CD4-positive, CD25-positive, alpha-beta regulatory T cell (primary cell): ENCODE measurements at places on chromosomes 11 and 22. TPM values are rescaled to one million over a fixed set of nuclear protein-coding genes. Genes with fewer than 3 reads are reported as not detected.

- H3K36me3 ChIP-seq: no peaks in the 10 kb centered on the region
- no peak for DNase-seq
- no peaks in the 10 kb centered on the region for H3K4me1 ChIP-seq
- H3K4me3 ChIP-seq: no peak overlapping the region
Observed at GRCh38 chr22:46139895-46140350, 10.4 kb upstream of the PPARA start.

OR52N2 gene
- total RNA-seq: not detected

DEFB108B gene
- not detected for total RNA-seq

GRCh38 chr11:31844351-31844750 lies 33.2 kb upstream of the PAX6 start:
- no peak overlapping the region for H3K27ac ChIP-seq
- H3K4me3 ChIP-seq: no peak overlapping the region

- H3K27me3 ChIP-seq: no peaks in the 10 kb centered on the region
- no peaks in the 10 kb centered on the region for H3K4me1 ChIP-seq
- no peak overlapping the region for H3K27ac ChIP-seq
- no peak for DNase-seq
Observed at GRCh38 chr11:5071799-5072198, 2.4 kb downstream of the OR52E1 start.

TYMP gene
- 46.9 TPM for total RNA-seq

- no peaks in the 10 kb centered on the region for H3K27me3 ChIP-seq
- H3K27ac ChIP-seq: no peak overlapping the region
- H3K4me1 ChIP-seq: no peaks in the 10 kb centered on the region
Observed at GRCh38 chr11:80532633-80533232, 1091.9 kb upstream of the TENM4 start.

UBE2L6 gene
- total RNA-seq: 103 TPM

APOA4 gene
- not detected for total RNA-seq

DNA sequence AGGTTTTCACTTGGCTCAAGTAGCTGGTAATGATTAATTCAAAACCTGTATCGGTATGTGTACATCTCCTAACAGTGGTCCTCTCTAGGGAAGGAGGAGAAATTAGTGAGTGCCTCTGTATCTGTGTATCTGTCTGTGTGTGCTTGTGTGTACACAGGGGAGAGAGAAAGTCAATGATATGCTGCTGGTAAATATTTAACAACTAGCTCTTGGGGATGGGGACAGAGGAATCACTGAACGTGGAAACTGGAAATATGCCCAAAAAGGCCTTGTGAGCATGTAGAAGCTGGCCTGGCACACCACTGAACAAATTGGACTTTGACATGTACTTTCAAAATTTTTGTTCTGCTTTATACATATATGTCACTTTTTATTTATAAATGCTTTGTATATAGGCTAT lies 214.0 kb upstream of the SYN3 start:
- DNase-seq: no peak
- no peak overlapping the region for H3K4me3 ChIP-seq
- H3K27ac ChIP-seq: no peak overlapping the region
- H3K4me1 ChIP-seq: no peaks in the 10 kb centered on the region
- no peaks in the 10 kb centered on the region for H3K36me3 ChIP-seq
- no peaks in the 10 kb centered on the region for H3K27me3 ChIP-seq

HSPB2 gene
- not detected for total RNA-seq

- H3K27ac ChIP-seq: no peak overlapping the region
- no peaks in the 10 kb centered on the region for H3K4me1 ChIP-seq
- no peak for DNase-seq
- H3K4me3 ChIP-seq: no peak overlapping the region
Observed at GRCh38 chr11:101860696-101861427, 53.9 kb upstream of the CEP126 start.

- no peak overlapping the region for H3K4me3 ChIP-seq
- no peaks in the 10 kb centered on the region for H3K27me3 ChIP-seq
- no peak for DNase-seq
Observed at GRCh38 chr11:71266114-71266833, 13.9 kb upstream of the SHANK2 start.

DNA sequence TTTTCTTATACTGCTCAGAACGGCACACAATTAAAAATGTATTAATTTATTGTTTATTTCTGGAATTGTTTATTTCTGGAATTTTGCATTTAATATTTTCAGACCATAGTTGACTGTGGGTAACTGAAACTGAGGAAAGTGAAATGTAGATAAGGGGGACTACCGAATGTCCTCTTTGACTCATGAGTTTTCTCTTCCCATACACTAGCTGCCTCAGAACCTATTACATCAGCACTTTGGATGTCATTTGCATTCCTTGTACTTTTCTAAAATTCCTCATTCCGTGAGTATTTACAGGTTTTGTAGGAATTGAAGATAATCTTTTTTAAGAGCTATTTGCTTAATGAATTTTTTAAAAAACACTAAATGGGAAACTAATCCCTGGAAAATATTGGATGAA lies 29.8 kb downstream of the ZC3H12C start:
- no peak overlapping the region for H3K4me3 ChIP-seq
- no peaks in the 10 kb centered on the region for H3K27me3 ChIP-seq
- no peak for DNase-seq
- no peaks in the 10 kb centered on the region for H3K36me3 ChIP-seq
- no peak overlapping the region for H3K27ac ChIP-seq

MYRF gene
- total RNA-seq: 0.30 TPM

DNA sequence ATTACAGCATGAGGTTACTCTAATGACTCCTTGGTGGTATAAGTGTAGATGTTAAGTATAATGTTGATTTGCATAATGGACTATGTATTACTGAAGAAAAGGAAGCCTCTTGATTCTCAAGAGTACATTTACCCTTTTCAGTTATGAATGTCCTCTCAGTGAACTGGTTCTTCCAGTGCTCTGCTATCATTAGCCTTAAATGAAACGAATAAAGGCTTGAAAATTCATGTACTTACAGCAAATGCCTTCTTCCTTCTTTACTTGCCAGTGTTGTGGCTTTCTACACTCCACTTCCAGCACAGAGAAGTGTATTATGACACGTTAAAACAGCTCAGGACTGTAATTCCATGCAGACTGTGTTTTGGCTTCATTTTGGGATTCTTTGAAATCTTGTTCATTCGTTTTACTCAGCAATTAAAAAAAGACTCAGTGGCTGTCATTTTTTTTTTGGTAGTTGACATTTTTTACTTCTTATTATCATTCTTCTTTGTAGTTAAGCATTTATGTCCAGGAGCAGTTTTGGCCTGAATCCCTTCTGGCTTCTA lies 96.9 kb downstream of the MTMR3 start:
- H3K4me1 ChIP-seq: no peaks in the 10 kb centered on the region
- H3K4me3 ChIP-seq: no peak overlapping the region
- DNase-seq: no peak

NCAM1 gene
- total RNA-seq: 0.79 TPM

HTR3A gene
- total RNA-seq: not detected

GRCh38 chr11:130428316-130429119 lies at the start of gene ADAMTS8:
Gene ADAMTS8, minus strand, starts transcription at chr11:130428609. Its CDS starts 323 bp downstream, at chr11:130428286.
- no peaks in the 10 kb centered on the region for H3K36me3 ChIP-seq
- H3K27ac ChIP-seq: no peak within 1 kb of the TSS
- no peak for DNase-seq
- peaks cover 15% of the 10 kb centered on the region for H3K27me3 ChIP-seq
- H3K4me1 ChIP-seq: peaks cover 4% of the 10 kb centered on the region
- no peak within 1 kb of the TSS for H3K4me3 ChIP-seq
